ENCODE measurements at places on chromosomes 6 and 20. TPM values are rescaled to one million over a fixed set of nuclear protein-coding genes. Genes with fewer than 3 reads are reported as not detected.

DNA sequence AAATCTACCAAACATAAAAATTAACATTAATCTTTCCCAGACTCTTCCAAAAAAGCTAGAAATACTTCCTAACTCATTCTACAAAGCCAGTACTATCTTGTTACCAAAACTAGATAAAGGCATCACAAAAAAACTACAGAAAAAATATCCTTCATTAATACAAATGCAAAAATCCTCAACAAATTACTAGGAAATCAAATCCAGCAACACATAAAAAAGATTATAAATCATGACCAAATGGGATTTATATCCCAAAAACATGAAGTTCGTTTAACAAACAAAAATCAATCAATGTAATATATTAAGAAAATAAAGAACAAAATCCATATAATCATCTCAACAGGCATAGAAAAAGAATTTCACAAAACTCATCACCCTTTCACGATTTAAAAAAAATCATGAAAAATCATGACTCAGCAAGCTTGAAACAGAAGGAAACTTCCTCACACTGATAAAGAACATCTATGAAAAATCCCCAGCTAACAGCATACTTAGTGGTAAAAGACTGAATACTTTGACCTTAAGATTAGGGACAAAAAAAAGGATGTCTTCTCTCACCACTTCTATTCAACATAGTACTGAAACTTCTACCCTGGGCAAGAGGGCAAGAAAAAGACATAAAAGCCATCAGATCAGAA is 43.2 kb downstream of the RANBP9 start:
- DNase-seq: no peak

DNA sequence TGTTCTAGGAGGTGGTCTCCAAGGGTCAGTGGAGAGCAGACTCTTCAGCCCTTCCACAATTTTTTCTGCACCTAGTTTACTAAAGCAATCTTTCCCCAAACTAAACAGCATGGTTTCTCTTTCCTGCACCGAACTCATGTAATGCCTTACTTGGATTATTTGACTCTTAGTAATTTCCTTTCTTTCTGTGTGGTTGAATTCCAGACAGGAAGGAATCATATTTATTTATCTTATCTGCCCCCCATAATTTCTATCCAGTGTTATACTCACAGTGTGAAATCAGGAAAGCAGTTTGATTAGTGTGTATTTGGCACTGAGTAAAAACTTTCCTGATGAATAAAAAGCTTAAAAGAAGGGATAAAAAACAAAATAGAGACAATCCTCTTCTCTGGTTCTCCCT is 140.3 kb upstream of the STMND1 start:
- DNase-seq: no peak

- no peak for DNase-seq
Measured at GRCh38 chr6:168404560-168404959, 36.4 kb upstream of the SMOC2 start.

Gene GPX5
- not detected for total RNA-seq

All from Right ventricle myocardium inferior (tissue), 1 donor.